ENCODE measurements at places on chromosomes 2 and 18.
A peak's percentile ranks its signal among the peaks of the same experiment; 100 is the strongest.

- DNase-seq, result no peak
Observed at GRCh38 chr2:220664272-220665107, 907.6 kb downstream of the EPHA4 start.

DNA sequence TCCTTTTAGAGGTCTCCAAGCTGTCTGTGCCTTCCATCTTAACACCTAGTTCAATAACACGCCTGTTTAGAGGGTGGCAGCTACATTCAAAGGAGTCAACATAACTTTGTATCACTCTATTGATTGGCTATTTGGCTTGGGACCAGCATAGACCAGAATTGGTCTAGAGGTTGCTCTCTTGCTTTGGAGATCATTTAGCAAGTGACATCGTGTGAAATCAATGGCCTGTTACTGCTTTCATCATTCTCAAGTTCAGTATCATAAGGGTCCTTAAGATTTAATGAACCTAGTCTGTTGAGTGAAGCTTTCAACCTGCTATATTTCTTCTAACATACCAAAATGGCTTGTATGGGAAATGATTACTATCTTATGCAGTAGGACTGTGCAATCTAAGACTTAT, 768.2 kb downstream of the NRXN1 start:
- no peak for DNase-seq

- DNase-seq, result no peak
Observed at GRCh38 chr2:164910101-164910899, 45.0 kb downstream of the SLC38A11 start.

- DNase-seq, result no peak
Observed at GRCh38 chr18:44474067-44474411, 206.6 kb upstream of the SETBP1 start.

- no peak for DNase-seq
Observed at GRCh38 chr2:149055751-149056150, 17.3 kb downstream of the LYPD6B start.

GRCh38 chr2:152062125-152063091, 36.4 kb downstream of the CACNB4 start:
- DNase-seq, result no peak

- no peak for DNase-seq
Observed at GRCh38 chr2:31277621-31278020, 43.7 kb downstream of the EHD3 start.

GRCh38 chr2:49831698-49832367, 677.5 kb upstream of the FSHR start:
- DNase-seq, result no peak

DNA sequence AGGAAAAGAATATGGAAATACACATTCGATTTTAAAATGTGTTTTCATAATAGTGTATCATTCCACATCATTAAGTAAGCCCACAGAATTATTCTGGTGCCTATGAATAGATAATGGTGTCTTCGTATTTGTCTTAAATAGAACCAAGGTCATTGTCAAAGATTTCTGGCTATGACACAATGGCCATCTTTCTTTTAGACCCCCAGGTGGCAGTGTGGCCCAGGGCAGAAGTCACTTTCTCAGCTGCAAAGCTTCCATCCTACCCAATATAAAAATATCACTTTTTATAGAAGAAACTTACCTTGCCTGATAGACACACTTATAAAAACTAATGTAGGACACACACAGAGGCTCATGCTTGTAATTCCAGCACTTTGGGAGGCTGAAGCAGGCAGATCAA, 57.5 kb downstream of the ZRANB3 start:
- no peak for DNase-seq

GRCh38 chr2:58135861-58136260, 89.3 kb downstream of the VRK2 start:
- DNase-seq, result no peak

- DNase-seq, result no peak
Observed at GRCh38 chr2:25234738-25235137, 66.4 kb upstream of the POMC start.

DNA sequence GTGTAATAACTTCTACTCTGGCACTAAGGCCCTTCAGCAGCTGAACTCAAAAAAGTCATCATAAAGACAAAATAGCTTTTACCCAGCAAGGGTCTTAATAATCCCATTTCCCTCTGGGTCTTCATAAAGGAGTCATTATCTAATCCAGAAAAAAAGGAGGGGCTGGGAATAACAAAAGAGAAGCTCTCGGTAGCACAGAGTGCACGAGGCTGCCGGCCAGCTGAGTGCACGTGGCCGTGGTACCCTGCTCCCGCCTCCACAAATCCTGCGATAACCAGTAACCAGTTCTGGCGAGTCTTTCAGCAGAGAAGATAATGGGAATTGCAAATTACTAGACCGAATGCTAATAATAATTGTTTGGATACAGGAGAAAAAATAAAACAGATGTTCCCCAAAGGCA, 7.5 kb downstream of the NRP2 start:
- DNase-seq, result no peak

DNA sequence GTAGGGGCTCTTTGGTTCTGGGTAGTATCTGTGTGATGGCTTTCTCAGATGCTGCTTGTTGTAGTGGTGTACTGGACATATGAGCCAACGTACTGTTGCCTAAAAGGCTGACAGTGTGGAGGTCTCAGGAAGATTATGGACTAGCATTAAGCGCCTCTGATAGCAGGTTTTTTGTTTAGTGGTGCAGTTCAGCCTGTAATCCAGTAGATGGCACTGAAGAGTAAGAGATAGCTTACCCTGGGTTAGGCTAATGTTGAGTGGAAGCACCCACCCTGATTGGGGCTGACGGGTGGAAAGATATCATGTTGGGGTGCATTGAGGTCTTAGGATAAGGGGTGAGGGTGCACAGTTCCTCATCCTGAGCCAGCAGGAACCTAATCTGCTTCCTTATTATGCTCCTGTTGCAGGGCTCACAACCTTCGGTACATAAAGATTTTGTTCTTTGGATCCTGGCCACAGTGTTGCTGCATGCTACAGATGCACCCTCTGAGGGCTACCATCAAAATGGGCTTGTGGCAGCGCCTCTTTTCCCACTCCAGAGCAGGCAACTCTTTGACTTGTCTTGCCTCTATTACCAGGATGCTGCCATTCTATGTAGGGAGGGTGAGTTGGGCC, 79.6 kb downstream of the MSTN start:
- DNase-seq, result no peak

DNA sequence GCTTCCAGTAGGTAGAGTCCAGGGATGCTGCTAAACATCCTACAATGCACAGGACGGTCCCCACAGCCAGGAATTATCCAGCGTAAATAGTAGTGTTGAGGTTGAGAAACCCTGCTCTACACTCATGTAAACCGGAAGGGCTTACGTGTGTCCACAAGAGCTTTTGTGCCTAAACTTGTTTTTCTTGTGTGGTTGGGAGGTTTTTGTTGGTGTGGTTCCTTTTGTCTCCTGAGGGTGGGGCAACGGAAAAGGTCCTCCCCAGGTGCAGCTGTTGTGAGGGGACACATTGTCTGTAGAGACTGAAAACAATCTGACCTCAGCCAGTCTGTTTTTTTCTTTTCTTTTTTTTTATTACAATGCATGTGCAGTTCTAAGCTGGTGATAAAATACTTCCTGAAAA, 72.7 kb upstream of the MGAT5 start:
- DNase-seq, result no peak

DNA sequence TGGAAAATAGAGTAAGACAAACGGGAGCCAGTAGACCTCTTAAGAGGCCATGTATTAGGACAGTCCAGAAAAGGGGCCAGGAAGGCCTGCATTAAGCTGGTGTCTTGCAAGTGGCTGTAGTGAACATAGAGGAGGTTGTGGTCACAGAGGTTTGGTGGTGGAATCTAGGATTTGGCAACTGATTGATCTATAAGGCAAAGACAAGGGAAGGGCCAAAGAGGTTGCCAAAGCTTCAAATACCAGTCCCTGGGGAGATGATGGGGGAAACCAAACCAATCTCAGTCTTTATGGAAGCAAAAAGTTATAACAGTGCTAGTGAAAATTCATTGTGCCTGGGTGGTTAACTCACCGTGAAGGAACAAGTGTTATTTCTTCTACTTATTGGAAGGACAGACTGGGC, 28.7 kb upstream of the RTN4 start:
- DNase-seq, result no peak

- DNase-seq, result no peak
Observed at GRCh38 chr2:110805894-110806452, 73.6 kb downstream of the ACOXL start.

- no peak for DNase-seq
Observed at GRCh38 chr2:16189836-16190160, 249.4 kb downstream of the MYCN start.

DNA sequence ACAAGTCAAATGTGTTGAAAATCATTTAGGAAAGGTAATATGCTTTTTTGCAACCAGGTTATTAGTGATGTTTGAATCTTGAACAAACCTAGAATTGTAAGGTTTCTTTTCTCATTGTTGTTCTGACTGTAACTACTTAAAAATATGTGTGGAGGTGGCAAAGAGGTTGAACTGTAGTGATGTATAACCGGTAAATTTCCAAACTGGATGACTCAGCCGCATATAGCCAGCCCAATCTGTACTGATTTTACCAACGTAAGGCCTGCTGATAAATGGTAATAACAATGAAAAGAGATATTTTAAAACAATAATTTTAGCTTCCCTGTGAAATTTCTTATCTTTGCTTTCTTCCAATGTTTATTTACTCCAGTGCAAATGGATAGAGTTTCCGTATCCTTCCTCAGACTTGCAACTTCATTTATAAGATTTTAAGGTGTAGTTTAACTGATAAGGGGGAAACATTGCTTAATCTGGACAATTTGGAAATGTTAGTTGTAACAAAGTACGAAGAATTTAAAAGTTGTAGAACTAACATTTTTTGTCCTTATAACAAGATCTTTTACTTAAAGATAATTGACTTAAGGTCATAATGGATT, 1170.4 kb upstream of the ZEB2 start:
- DNase-seq, result no peak

DNA sequence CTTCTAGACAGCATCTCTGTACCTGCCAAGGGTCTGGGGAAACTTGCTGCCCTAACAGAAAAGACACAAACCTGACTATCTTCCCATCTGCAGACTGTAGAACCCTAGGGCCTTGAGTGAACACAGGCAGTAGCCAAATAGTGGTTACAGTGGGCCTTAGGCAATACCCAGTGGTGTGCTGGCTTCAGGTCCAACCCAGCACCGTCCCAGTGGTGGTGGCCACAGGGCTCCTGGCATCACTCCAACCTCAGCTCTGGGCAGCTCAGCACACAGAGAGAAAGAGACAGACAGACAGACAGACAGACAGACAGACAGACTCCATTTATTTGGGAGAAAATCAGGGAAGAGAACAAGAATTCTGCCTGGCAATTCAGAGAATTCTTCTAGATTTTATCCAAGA, 29.3 kb upstream of the UPP2 start:
- DNase-seq, result no peak

DNA sequence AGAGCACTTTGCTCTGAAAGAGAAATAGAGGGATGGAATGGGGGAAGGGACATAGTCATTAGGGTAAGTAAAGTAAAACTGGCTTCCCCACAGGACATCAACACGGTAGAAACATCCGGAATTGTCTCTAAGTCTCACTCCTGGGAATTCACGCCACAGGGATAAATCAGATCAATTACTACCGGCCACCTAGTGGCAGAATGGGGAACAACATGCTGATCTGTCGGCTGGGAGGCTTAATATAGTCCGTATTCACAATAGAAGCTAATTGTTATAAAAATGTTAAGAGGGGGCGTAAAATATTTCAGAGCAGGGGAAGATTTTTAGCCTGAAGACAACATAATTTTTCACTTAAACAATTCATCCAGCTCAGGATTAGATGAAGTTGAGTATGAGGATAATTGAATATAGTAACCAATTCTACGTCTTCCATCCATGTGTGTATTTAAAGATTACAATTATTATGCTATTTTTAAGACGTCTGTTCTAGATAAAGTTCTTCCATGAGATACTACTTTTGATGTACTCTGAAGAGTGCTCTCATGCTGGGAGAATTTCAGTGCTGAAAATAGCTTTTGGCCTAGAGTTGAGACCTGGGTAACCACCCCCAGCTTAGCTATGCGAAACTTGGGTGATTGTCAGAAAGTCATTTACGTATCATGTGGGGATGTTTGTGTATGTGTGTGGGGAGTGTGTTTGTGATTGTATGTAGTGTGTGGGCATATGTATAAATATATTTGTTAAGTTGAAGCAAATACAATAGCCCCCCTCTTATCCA, 65.7 kb downstream of the LRRTM1 start:
- peak; percentile 54 for DNase-seq

GRCh38 chr18:4198956-4199355, 256.2 kb downstream of the DLGAP1 start:
- no peak for DNase-seq

- no peak for DNase-seq
Observed at GRCh38 chr18:63552581-63552980, 10.4 kb downstream of the SERPINB12 start.

DNA sequence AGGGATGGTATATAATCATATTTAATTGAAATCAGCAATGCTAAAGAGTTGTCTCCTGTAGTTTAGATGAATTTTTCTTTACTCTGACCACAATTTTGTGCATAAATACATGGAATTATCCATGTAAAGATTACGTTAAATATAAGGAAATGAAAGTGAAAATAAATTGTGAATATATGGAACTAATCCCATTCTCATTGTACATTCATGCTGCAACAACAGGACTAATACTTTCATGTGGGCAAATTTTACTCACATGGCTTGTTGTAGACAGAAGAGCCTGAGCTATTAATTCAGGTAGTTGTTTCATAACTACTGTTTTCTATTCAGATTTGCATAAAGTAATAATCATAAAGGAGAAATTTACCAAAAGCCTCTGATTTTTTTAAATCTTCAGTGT, 357.8 kb downstream of the ARHGAP15 start:
- DNase-seq, result no peak

DNA sequence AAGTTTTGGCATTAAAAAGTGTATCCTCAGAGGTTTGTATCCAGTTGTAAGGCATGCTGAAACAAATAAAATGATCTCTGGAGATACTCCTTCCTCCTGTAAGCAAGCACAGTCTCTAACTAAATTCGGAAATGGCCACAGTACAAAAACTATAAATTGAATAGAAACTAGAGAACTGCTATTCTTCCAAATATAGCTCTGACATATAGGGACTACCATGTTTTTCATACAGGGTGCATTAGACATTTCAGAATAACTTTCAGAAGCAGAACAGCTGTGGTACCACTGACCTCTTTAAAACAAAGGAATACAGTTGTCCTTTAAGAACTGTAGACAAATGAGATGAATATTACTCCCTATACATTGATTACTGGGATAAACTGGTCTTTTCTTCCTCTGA, 568.5 kb downstream of the ARHGAP15 start:
- DNase-seq, result no peak

DNA sequence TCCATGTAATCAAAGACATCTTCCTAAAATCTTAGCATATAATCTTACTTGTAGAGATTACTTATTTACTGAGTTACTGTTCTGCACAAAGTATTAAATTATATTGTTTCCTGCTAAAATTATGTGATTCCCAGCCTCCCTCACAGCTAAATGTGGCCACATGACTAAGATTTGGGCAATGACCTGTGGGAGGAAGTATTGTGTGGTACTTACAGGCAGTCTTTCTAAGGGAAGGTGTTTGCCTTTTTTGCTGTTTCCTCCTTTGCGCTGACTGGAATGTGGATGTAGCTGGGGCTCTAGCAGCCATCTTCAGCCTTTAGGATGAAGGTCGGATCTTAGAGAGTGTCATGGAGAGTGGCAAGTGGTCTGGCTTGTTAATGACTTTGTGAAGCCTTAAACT, 146.3 kb upstream of the APCDD1 start:
- no peak for DNase-seq

Measured in nephron progenitor cell (in vitro differentiated cells).